Cortex of kidney (tissue), 1 donor: ENCODE measurements at places on chromosomes 3 and 15.

DNA sequence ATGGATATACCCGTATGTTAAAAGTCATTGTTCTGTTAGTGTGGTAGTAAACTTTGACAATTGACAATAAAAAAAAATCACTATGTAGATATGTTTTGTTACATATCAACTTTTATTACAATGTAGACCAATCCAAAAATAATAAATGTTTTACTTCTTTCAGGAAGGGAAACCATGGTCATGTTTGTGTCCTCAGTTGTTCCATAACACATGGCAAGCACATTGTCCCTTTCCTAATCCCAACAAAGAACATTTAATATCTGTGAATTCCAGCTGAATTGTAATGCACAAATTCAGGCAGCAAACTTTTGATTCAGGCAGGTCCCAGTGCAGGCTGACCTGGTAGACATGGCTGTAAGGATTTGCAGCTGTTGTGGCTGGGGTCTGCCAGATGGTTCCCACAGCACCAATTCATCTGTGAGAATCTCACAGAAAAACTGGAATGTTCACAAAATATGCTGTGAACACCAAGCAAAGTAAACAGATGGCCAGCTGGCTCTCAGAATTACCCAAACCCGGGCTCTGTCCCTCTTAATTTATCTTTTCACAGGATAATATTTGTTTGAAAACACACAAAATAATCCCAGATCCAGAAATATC is 1.9 kb upstream of the SPG21 start:
- DNase-seq: no peak

DNA sequence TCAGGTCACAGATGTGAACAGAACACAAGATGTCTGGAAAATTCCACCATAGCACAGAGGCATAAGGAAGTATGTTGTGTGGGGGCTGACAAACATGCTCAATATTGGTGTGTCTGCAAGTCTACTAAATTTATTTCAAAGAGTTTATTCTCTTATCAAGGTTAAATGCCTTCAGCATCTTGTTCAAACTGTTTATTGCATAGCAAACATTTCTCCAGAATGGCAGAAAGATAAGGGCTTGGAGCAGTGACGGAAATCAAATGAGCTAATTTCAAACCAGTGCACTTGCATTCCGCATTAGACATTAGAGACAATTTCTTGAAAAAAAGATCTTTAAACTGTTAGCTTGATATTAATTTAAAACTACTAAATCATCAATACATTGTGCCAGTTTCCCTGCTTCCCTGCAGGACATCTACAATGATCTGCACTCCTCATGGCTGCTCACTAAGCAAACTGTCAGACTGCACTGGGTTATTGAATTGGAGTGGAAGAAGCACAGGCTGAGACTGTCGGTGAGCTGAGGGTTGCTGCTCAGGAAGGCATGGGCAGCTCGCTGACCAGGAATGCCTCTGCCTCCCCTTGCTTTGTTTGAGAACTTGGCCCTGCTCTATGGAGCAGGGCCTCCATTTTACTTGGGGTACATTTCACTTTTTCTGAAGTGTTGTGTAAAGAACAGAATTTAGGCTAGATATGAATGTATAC is 89.4 kb downstream of the KCNAB1 start:
- no peak for DNase-seq

- DNase-seq: no peak
Observed at GRCh38 chr15:64209680-64210334, 47.0 kb upstream of the PPIB start.

DNA sequence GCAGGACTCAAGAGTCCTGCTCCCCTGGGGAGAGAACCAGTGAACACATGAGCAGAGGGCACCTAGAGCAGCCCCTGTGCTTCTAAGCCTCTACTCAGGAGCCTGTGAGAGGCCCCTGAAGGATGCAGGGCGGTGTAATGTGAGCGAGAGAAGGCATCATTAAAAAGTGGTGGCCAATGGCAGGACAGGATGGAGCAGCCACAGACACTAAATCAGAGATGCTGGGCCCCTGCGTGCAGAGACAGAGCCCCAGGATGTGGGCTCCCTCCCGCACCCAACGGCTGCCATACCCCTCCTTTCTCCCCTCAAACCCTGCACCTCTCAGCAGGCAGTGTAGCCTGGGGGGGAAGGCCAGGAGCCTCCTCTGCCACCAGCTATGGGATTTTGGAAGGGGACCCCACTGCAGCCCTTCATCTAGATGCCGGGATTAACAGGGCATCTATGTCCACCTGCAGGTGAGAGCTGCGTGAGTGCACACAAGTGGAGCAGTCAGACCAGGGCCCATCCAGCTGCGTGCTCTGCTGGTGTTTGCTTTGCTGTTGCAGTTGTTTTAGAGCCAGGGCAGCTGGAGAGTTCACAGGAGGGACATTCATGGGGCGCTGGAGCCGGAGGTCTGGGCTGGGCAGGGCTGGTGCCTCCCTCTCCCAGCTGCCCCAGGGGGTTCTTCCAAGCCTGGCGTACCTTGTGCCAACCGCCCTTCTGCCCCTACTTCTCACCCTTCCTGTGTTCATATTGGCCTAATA is 5.1 kb upstream of the IQSEC1 start:
- no peak for DNase-seq

DNA sequence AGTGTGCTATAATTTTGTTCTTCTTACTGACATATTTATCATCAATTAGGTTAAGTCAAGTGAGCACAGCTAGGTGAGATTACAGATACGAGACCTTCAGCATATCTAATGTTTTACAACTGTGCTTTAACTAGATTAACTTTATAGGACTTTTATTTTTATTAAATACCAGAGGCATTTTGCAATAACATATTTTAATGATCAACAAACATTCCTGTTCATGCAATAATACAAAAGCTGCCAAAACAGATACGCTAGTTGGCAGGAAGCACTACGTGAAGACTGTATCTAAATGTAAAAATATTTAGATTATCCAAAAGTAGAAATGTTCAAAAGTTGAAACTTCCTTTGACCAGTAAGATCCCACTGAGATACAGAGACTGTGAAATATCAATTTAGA is 139.1 kb downstream of the CBLB start:
- DNase-seq: no peak

DNA sequence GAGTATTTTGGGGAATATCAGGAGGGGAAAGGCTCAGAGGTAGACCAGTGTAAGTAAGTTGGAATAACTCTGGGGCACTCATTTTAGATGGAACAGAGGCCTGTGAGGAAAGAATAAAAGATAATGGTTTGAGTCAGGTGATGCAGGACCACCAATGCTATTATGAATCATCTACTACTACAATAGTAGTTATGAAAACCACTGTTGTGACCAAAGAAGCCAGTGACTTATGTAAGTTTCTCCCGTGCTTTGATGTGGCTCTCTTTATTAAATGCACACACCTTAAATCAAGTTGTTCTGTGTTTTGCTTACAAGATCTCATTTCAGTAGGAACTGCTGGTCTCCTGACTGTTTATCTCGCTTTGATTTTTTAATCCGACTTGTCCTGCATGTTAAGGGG is 13.1 kb upstream of the GUCA1C start:
- no peak for DNase-seq

DNA sequence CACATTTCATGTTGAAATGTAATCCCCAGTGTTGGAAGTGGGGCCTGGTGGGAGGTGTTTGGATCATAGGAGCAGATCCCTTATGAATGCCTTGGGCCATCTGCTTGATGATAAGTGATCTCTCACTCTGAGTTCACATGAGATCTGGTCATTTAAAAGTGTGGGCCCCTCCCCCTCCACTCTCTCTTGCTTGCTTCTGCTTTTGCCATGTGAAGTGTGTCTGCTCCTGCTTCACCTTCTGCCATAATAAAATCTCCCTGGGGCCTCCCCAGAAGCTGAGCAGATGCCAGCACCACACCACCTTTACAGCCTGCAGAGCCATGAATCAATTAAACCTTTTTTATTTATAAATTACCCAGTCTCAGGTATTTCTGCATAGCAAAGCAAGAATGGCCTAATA is 14.2 kb upstream of the CD200R1L start:
- no peak for DNase-seq

GRCh38 chr3:188940573-188940932 is 231.2 kb upstream of the TPRG1 start:
- no peak for DNase-seq

- no peak for DNase-seq
Observed at GRCh38 chr15:92930776-92931175, 30.7 kb downstream of the CHD2 start.

DNA sequence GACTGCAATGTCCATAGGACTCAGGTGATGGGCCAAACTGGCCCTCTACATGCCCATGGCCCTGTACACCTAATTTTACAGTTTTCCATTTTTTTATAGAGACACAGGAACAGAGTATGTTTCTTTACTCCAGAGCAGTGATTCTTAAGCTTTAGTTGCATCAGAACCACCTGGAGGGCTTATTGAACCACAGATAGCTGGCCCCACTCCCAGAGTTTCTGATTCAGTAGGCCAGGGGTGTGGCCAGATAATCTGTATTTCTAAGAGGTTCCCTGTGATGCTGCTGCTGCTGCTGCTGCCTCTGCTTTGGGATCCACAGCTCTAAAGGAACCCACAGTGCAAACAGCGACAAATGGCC is 5.1 kb downstream of the RBP1 start:
- no peak for DNase-seq

DNA sequence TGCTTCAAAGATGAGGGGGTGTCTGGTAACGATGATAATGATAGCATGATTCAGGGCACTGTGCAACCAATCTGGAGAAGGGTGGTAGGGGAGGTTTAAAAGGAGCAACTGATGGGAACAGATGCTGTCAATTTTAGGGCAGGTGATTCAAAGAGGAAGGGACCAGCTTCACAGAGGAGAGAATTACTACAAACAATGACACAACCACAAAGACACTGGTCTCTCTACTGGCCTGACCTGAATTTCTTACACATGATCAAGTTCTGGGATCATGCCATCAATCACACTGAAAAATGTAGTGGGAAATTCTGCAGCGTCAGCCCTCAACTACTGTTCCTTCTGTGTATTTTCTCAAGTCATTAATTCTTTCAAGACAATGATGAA is 2.6 kb upstream of the CDV3 start:
- no peak for DNase-seq

GRCh38 chr15:63506537-63507035 is 2.2 kb downstream of the USP3 start:
- DNase-seq: no peak

DNA sequence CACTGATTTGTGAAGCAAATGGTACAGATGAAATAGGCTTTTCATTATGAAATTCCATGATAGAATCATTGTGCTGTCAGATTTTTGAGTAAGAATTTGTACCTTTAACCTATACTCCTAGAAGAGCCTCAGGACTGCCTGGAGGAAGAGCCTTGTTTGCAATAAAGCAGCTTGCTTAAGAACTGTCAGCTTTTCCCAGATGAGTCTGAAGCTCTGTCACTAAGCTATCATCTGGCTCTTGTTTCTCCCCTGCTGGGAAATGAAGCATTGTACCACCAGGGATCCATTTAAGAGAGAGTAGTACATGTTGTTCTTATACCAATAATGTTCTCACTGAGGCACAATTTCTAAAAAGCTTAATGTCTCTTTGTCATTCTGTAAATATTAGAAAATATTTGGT is 85.1 kb upstream of the FLNB start:
- no peak for DNase-seq

DNA sequence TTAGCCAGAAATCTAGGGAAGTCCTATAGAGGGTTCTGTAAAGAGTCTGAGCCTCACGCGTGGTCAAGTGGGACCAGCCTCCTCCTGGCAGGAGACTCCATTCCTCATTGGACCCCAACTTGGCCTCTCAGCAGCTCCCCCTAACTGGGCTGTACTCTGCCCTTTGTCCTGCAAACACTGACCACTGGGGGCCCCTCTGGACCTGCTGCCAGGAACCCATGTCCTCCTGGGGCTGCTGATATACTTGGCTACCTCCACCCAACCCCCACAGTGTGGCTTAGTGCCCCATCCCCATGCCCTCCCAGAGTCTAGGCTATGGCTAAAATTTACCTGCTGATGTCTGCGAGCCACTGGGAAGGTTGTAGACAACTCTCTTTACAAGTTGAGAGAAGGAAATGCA is 62.7 kb downstream of the UBP1 start:
- DNase-seq: no peak

GRCh38 chr3:174755833-174756829 is 103.0 kb upstream of the NAALADL2 start:
- DNase-seq: no peak

GRCh38 chr3:191235331-191236314 is 36.6 kb downstream of the OSTN start:
- DNase-seq: no peak

- no peak for DNase-seq
Observed at GRCh38 chr3:113717818-113718217, 21.4 kb upstream of the USF3 start.

GRCh38 chr3:185549122-185549521 is 3.3 kb downstream of the LIPH start:
- DNase-seq: no peak

- DNase-seq: no peak
Observed at GRCh38 chr3:197820550-197821335, 29.7 kb downstream of the LRCH3 start.

DNA sequence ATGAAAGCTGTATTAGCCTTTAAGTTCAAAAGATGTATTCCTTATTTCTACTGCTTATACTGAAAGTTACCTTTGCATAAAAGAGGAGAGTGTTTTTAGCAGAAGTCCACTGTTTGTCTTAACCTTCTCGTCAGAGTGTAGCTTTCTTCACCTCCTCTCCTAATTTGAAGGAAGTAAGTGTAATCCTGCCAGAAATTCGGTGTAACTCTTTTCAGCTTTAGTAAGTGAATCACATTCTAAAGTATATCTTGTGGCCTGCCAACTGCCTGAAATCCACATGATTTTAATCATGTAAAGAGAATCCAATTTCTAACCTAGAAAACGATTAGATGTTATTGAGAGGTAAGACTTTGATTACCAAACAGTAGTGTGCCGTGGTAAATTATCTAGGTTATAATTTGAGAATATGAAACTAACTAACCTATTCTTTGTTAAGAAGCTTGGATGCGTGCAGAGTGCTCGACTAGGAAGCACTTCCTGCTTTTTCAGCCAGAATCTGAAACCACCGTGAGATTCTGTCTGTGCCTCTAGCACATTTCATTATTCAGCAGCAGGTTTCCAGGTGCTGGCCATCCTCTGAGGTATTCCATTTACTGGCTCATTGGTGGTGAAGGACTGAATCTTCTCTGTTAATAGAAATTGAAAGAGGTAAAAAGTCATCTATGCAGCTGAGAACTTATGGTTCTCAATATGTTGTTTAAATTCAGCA is 7.5 kb downstream of the GYG1 start:
- DNase-seq: no peak
